Thoracic aorta endothelial cell (primary cell): ENCODE measurements at places on chromosomes 6 and 20. TPM values are rescaled to one million over a fixed set of nuclear protein-coding genes. Genes with fewer than 3 reads are reported as not detected.

Gene PDE10A
- total RNA-seq, result 9.1 and 18.9 TPM in 2 replicates

Gene CST9
- total RNA-seq, result not detected in 2 replicates

Gene C2
- total RNA-seq, result not detected in 2 replicates

Gene TRIM15
- total RNA-seq, result not detected in 2 replicates

Gene ADGRG6
- total RNA-seq, result 12.2 and 37.5 TPM in 2 replicates

Gene RALY
- total RNA-seq, result 83.1 and 99.3 TPM in 2 replicates

Gene EFCAB8
- total RNA-seq, result 0.43 TPM in 1 of 2 replicates, not detected in the other

Gene BANF2
- not detected in 2 replicates for total RNA-seq

Gene TAB2
- total RNA-seq, result 43.8 and 49.7 TPM in 2 replicates

Gene ITPR3
- 58.8 and 98.4 TPM in 2 replicates for total RNA-seq

Gene LZTS3
- total RNA-seq, result 1.9 and 3.2 TPM in 2 replicates

Gene CTAGE9
- not detected in 2 replicates for total RNA-seq

Gene ORC3
- total RNA-seq, result 30.6 and 41.3 TPM in 2 replicates

Gene C6orf58
- not detected in 2 replicates for total RNA-seq

Gene PKHD1
- total RNA-seq, result not detected in 2 replicates

Gene C4B
- total RNA-seq, result 0.43 and 1.9 TPM in 2 replicates

Gene CDSN
- total RNA-seq, result not detected in 2 replicates

Gene ENPP5
- not detected in 2 replicates for total RNA-seq

Gene ZNF311
- 0.50 and 0.66 TPM in 2 replicates for total RNA-seq

Gene TRIM40
- not detected in 2 replicates for total RNA-seq

Gene SMOC2
- total RNA-seq, result not detected in 2 replicates

Gene EBF4
- 0.53 and 1.0 TPM in 2 replicates for total RNA-seq

Gene ZBTB12
- total RNA-seq, result 1.1 and 1.3 TPM in 2 replicates

Gene MYB
- 0.14 and 0.27 TPM in 2 replicates for total RNA-seq

Gene XRN2
- total RNA-seq, result 126 and 135 TPM in 2 replicates

Gene PRR18
- total RNA-seq, result not detected in 2 replicates

Gene GLP1R
- not detected in 2 replicates for total RNA-seq

Gene CAGE1
- total RNA-seq, result under 0.01 and 0.07 TPM in 2 replicates

Gene SIRPB1
- total RNA-seq, result 0.14 and 0.80 TPM in 2 replicates

Gene SAMD3
- total RNA-seq, result not detected in 2 replicates

Gene CFAP206
- 0.50 and 0.53 TPM in 2 replicates for total RNA-seq

Gene CHMP4B
- 45.6 and 52.4 TPM in 2 replicates for total RNA-seq

Gene POU5F1
- total RNA-seq, result 0.27 TPM in 1 of 2 replicates, not detected in the other

Gene FUT9
- not detected in 2 replicates for total RNA-seq

Gene GSTA2
- not detected in 2 replicates for total RNA-seq

Gene CHRNA4
- not detected in 2 replicates for total RNA-seq

Gene FOXF2
- not detected in 2 replicates for total RNA-seq

Gene LAMA2
- 3.9 and 5.8 TPM in 2 replicates for total RNA-seq

Gene TMEM217
- total RNA-seq, result 8.1 and 9.1 TPM in 2 replicates

Gene SERINC3
- 91.9 and 110 TPM in 2 replicates for total RNA-seq

Gene TSHZ2
- total RNA-seq, result not detected in 2 replicates

Gene LY6G6D
- total RNA-seq, result not detected in 2 replicates

Gene HLA-DQA2
- not detected in 2 replicates for total RNA-seq

Gene GSTA1
- not detected in 2 replicates for total RNA-seq

Gene C20orf141
- not detected in 2 replicates for total RNA-seq

Gene SUMO4
- 5.5 TPM in 2 replicates for total RNA-seq

Gene ZNF217
- total RNA-seq, result 33.1 and 38.7 TPM in 2 replicates

Gene OPRM1
- total RNA-seq, result not detected in 2 replicates

Gene SAMD10
- 1.9 and 2.6 TPM in 2 replicates for total RNA-seq

Gene CGA
- total RNA-seq, result not detected in 2 replicates

Gene LY86
- not detected in 2 replicates for total RNA-seq

Gene BMP7
- not detected in 2 replicates for total RNA-seq

Gene PNLDC1
- total RNA-seq, result not detected in 2 replicates

Gene MCHR2
- total RNA-seq, result not detected in 2 replicates

Gene RNF182
- 0.14 and 0.40 TPM in 2 replicates for total RNA-seq

Gene FAM8A1
- total RNA-seq, result 19.8 and 21.5 TPM in 2 replicates

Gene GPR6
- not detected in 2 replicates for total RNA-seq

Gene CDH22
- total RNA-seq, result under 0.01 and 0.13 TPM in 2 replicates

Gene CLVS2
- not detected in 2 replicates for total RNA-seq
